ENCODE measurements at places on chromosomes 11 and 22.

DNA sequence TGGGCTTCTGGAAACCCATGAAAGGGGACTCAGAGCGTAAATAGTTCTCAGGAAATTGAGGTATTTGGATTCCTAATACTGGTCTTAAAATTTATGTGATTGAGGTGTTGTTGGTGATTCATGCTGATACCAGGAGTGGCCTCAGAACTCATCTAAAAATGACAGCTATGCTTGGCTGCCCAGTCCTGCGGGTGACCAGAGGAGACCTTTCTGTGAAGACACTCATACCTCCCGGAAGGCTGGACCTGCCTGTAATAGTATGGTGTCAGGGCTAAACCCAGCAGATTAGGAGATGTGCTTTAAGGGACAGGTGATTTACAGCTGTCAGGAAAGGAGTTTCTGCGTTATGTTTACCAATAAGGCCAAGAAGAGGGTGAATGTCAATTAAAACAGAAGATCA, 29.9 kb downstream of the C11orf96 start:
- no peak for DNase-seq

- no peak for DNase-seq
Observed at GRCh38 chr11:118877487-118878162, 6.1 kb upstream of the CXCR5 start.

- DNase-seq: no peak
Observed at GRCh38 chr11:63882555-63883242, 34.3 kb downstream of the RCOR2 start.

DNA sequence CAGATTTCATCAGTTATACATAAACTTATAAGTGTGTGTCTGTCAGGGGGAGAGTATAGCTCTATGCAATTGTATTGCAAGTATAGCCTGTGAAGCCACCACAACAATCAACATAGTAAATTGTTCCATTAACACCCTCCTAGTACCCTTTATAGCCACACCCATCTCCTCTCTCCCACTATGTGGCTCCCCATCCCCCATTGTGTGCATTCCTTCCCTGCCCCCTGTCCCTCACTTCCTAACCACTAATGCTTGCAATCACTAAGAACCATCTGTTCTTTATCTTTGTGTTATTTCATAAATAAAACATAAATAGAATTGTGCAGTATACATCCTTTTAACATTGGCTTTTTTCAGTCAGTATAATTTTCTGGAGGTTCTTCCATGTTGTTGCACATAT, 83.1 kb upstream of the SLC5A12 start:
- DNase-seq: no peak
